ENCODE measurements at places on chromosomes 2 and 18. TPM values are rescaled to one million over a fixed set of nuclear protein-coding genes. Genes with fewer than 3 reads are reported as not detected.

Gene RAB27B
- total RNA-seq: 11.8 TPM

Gene CHPF
- total RNA-seq: 17.5 TPM

Gene ANKRD30B
- total RNA-seq: not detected

Gene GPR45
- not detected for total RNA-seq

Gene HEATR5B
- total RNA-seq: 6.3 TPM

Gene SPP2
- not detected for total RNA-seq

Gene TDRD15
- not detected for total RNA-seq

Gene DCC
- not detected for total RNA-seq

Gene GKN2
- 3.5 TPM for total RNA-seq

Gene ERICH2
- not detected for total RNA-seq

Gene ECEL1
- 0.22 TPM for total RNA-seq

Gene MC4R
- not detected for total RNA-seq

Gene LIMS4
- 0.56 TPM for total RNA-seq

Gene NDUFS1
- 63.3 TPM for total RNA-seq

Gene NYAP2
- not detected for total RNA-seq

Gene LRRC30
- not detected for total RNA-seq

Gene RUFY4
- not detected for total RNA-seq

Gene RGPD4
- 0.08 TPM for total RNA-seq

Gene CNGA3
- total RNA-seq: 0.06 TPM

Gene TRIM43
- not detected for total RNA-seq

Gene ZNF892
- total RNA-seq: 0.42 TPM

Gene IL36RN
- 0.59 TPM for total RNA-seq

Gene NT5C1B
- not detected for total RNA-seq

Gene POMC
- not detected for total RNA-seq

Gene STAT1
- total RNA-seq: 67.8 TPM

Gene BCL11A
- total RNA-seq: 0.37 TPM

Gene SIX2
- 0.27 TPM for total RNA-seq

Gene ABCG8
- total RNA-seq: not detected

Gene MFSD2B
- 0.36 TPM for total RNA-seq

Gene CAPN13
- 0.08 TPM for total RNA-seq

Gene INO80D
- 0.88 TPM for total RNA-seq

Gene SLC8A1
- 0.51 TPM for total RNA-seq

Gene DNAJC5G
- not detected for total RNA-seq

Gene PUM2
- 42.4 TPM for total RNA-seq

Gene SKA1
- 12.8 TPM for total RNA-seq

Gene C2orf74
- 20.4 TPM for total RNA-seq

Gene SLC19A3
- 3.1 TPM for total RNA-seq

Gene SMYD1
- total RNA-seq: not detected

Gene IFIH1
- 1.4 TPM for total RNA-seq

Gene LCT
- total RNA-seq: 0.03 TPM

Gene RNF152
- not detected for total RNA-seq

Gene BMP10
- total RNA-seq: not detected

Gene LMAN2L
- 23.2 TPM for total RNA-seq

Gene L3MBTL4
- total RNA-seq: not detected

Gene RND3
- 75.4 TPM for total RNA-seq

Gene AMER3
- total RNA-seq: not detected

Gene ESPNL
- 0.13 TPM for total RNA-seq

Gene CERKL
- 0.17 TPM for total RNA-seq
